Stimulated activated CD8-positive, alpha-beta memory T cell treated with anti-CD3 and anti-CD28 coated beads, Interleukin-4, amount 100 ng/mL, for 48 hours (primary cell): ENCODE measurements at places on chromosomes 2 and 18.
A peak's percentile ranks its signal among the peaks of the same experiment; 100 is the strongest.

GRCh38 chr2:64504774-64505720 is 19.1 kb upstream of the AFTPH start:
- no peak for DNase-seq

DNA sequence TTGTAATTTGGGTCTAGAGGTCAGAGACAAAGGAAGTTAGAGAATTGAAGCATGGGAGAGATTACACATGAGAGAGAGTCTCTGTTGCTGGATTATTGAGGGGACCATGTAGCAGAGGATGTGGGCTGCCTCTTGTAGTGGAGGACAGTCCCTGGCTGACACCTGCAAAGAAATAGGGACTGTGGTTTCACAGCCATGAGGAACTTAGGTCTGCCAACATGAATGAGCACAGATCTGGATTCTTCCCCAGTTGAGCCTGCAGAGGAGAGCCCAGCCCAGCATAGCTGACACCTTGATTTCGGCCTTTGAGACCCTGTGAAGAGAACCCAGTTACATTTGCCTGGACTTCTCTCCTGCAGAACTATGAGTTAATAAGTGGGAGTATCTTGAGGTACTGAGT is 179.5 kb upstream of the TWIST2 start:
- DNase-seq, result no peak

DNA sequence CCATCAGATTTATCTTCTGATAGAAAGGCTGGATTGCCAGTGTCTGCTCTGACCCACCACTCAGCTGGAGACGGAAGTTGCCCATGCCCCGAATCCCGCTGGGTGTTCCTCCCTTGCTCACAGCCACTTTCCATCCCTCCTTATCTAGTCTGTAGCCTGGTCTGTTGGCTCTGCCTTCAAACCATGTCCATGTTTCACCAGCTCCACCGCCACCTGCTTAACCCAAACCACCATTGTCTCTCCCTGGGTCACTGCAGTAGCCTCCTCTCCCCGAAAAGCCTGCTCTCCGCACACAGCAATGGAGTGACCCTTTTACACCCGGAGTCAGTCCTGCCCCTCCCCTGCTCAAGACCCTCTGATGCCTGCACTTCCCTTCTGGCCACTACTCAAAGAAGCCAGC is 60.4 kb downstream of the GLI2 start:
- no peak for DNase-seq

DNA sequence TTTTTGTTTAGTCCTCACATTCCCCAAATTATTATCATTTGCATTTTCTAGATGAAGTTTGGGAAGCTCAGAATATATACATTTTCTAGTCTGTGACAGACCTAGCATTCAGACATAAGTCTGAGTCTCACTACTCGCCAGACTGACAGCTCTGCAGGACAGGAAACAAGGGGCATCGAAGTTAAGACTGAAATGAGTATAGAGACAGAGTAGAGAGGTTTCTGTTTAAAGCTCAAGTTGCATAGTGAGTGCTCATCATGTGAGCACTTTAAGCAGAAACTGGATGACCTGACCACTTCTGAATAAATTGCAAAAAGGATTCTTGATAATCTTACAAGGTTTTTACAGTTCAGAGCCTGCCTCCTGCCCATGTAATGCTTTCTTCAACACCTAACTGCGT is 1.1 kb downstream of the HADHB start:
- no peak for DNase-seq

- no peak for DNase-seq
Measured at GRCh38 chr2:43824951-43825493, 13.6 kb downstream of the ABCG5 start.

- no peak for DNase-seq
Measured at GRCh38 chr18:42980426-42980825, 135.1 kb downstream of the RIT2 start.

GRCh38 chr2:164449706-164450105 is 171.6 kb downstream of the GRB14 start:
- DNase-seq, result no peak

GRCh38 chr2:132676999-132677398 is 7.0 kb upstream of the LYPD1 start:
- DNase-seq, result no peak

- no peak for DNase-seq
Measured at GRCh38 chr18:56795381-56795780, 144.2 kb downstream of the WDR7 start.

- DNase-seq, result no peak
Measured at GRCh38 chr2:62527478-62528210, 21.6 kb upstream of the TMEM17 start.

DNA sequence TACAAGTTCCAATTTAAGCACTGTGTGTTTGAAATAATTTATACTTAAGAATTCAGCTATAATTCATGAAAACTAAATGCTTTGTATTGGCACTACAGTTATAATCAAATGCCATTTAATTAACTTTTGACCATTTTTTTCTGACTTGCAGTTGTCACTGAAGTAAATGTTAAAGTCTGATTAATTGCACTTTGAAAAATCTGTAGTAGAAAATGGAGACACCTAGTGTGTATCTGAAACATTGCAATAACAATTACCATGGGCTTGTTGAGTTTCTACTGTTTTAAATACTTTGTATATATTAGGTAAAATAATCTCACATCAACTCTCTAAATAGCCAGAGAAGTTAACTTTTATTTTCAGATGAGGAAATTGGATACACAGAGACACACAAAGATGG is 458.6 kb upstream of the FSIP2 start:
- DNase-seq, result no peak

DNA sequence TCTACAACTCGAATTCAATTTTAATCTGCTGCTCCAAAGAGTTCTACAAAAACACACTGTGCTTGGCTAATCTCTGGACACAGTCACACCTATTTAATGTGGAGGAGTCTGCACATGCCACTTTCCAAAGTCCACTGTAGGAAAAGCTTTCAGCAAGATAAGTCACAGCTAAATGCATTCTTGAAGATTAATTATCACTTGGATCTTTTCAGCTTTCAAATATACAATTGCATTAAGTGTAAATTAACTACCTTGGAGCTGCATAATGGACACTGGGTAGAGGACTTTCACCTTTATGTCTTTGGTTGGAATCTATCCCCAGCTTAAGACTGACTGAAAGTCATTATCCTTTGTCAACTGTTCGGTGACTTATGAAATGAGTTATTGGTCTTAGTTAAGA is 565.1 kb downstream of the PIK3C3 start:
- no peak for DNase-seq

GRCh38 chr2:23482188-23482587 is 97.2 kb downstream of the KLHL29 start:
- DNase-seq, result no peak

GRCh38 chr2:51960841-51961335 is 929.0 kb upstream of the NRXN1 start:
- DNase-seq, result no peak

GRCh38 chr2:46770622-46771021 is 145.0 kb downstream of the MCFD2 start:
- no peak for DNase-seq

DNA sequence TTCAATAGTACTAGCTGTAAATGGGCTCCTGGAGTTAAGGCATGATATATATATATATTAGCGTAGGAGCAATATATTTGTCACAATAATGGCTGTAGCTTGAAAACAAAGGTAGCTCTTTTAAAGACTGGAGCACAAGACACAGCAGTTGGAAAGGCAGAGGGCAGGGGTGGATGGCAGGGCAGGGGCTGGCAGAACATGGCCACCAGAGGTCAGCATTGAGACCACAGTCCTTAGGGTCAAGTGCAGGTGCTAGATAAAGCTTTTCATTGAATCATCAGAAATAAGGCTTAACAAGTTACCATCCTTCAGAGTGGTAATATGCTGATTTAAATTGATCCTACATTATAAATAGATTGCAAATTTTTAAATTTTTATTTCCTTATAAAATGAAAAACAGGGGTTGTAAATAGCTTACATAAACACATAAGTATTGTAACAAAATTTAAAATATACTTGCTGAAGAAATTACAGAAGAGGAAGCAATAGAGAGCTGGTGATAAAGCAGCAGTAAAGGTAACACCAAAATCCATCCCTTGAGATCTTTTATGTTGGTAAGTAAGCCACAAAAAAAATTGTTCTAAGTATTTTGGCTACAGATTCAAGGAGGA is 161.2 kb upstream of the PIEZO2 start:
- DNase-seq, result peak; percentile 64

- DNase-seq, result no peak
Measured at GRCh38 chr2:46143429-46144132, 153.6 kb upstream of the EPAS1 start.

GRCh38 chr18:23340661-23341060 is 112.4 kb upstream of the RIOK3 start:
- DNase-seq, result no peak

DNA sequence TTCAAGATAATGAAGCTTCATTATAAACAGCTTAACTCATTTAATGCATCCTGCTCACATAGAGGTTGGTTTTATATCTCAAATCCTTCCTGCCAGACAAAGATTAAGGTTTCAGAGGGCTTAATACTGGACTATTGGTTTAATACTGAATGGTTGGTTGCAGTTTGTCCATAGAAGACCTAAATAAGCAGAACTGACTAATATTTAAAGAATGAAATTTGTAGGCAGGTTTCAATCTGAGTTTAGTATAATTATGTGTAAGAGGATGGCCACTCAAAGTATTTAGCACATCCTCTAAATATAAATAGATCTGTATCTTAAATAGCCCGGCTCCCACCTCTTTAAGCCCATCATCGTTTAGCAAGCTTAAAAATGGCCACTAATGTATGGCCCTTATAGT is 92.5 kb downstream of the EPB41L5 start:
- no peak for DNase-seq

- no peak for DNase-seq
Measured at GRCh38 chr2:168663993-168664392, 138.4 kb upstream of the NOSTRIN start.

- DNase-seq, result no peak
Measured at GRCh38 chr2:237065071-237065377, 20.7 kb upstream of the COPS8 start.

- DNase-seq, result no peak
Measured at GRCh38 chr2:195721042-195721441, 64.0 kb downstream of the SLC39A10 start.

DNA sequence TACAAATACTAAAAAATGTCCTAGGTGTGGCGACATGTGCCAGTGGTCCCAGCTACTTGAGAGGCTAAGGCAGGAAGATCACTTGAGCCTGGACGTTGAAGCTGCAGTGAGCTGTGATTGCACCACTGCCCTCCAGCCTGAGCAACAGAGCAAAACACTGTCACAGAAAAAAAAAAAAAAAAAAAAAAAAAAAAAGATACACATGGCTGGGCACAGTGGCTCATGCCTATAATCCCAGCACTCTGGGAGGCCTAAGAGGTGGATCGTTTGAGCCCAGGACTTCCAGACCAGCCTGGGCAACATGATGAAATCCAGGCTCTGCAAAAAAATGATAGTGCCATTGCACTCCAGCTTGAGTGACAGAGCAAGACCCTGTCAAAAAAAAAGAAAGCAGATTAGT is 13.7 kb downstream of the KANSL1L start:
- no peak for DNase-seq

GRCh38 chr2:36902385-36903120 is 63.8 kb downstream of the STRN start:
- no peak for DNase-seq

DNA sequence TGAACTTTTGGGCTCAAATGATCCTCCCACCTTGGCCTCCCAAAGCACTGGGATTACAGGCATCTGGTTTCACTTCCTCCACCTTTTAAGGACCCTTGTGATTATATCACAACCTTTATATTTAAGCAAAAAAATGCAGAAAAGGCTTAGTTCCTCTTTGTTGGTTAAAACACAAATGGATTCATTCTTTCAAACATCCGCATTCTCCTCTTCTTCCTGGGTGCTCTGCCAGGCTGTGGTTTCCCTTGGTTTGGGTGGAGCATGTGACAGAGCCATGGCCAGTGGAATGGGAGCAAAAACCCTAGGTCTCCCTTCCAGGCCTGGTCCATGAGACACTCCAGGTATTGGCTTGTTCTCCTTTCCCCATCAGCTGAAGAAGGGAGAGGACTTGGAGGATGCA is 9.9 kb upstream of the SLC66A3 start:
- DNase-seq, result no peak

- no peak for DNase-seq
Measured at GRCh38 chr2:111048856-111049768, 71.6 kb upstream of the BCL2L11 start.
